ENCODE measurements at places on chromosomes 5 and 9.

DNA sequence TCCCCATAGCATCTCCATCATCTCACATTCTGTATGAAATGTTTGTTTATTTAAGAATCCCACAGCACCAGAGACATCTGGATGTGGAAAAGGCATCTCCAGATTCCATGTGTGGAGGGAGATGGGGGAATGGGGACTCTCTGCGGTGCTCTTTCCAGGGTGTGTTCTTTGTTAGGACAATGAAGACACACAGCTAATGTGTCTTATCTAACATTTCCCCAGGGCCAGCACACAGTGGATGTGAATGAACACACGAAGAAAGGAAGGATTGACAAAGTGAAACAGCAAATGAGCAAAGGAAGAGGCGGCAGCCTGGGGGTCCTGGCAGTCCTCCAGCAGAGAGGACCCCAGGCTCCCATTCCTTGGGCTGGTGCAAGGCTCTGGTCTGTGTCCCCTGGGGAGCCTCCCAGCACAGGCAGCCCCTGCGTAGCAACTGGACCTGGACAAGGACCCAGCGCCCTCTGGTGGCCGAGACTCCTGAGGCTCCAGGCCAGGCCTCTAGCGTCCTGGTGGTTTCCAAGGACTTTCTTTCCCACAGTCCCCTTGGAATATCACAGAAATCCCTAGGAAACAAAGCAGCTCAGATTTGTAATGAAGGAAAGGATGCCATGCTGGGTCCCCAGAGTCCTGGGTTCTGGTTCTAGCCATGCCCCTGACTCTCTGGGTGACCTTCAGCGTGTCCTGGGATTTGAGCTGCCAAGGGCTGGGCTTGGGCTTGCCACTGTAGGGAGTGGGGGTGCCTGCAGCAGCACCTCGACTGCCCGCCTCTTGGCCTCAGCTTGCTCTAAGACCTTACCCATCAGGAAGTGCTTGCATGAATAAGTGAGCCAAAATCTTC lies 3.5 kb upstream of the PDLIM7 start:
- DNase-seq = peak; percentile 96

- DNase-seq = no peak
Observed at GRCh38 chr5:75433814-75434506, 77.5 kb downstream of the CERT1 start.

DNA sequence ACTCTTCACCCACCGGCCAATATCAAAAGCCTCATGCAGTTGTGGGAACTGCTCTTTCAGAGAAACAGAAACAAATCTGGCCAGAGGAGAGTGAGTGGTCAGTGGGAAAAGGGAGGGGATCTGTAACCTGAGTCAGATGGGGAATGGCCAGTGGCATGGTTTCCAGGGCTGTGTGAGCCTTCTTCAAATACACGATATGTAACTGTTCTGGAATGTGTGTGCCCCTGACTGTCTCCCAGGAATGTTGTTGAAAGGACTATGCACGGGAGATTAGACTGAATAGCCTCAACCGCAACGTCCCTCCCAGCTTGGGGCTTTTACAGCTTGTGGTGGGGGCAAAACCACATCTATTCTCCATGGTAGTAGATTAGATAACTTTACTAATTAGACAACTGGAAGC lies 60.8 kb downstream of the SH3TC2 start:
- peak; percentile 69 for DNase-seq

- DNase-seq = no peak
Observed at GRCh38 chr5:149283626-149284480, 12.2 kb downstream of the AFAP1L1 start.

DNA sequence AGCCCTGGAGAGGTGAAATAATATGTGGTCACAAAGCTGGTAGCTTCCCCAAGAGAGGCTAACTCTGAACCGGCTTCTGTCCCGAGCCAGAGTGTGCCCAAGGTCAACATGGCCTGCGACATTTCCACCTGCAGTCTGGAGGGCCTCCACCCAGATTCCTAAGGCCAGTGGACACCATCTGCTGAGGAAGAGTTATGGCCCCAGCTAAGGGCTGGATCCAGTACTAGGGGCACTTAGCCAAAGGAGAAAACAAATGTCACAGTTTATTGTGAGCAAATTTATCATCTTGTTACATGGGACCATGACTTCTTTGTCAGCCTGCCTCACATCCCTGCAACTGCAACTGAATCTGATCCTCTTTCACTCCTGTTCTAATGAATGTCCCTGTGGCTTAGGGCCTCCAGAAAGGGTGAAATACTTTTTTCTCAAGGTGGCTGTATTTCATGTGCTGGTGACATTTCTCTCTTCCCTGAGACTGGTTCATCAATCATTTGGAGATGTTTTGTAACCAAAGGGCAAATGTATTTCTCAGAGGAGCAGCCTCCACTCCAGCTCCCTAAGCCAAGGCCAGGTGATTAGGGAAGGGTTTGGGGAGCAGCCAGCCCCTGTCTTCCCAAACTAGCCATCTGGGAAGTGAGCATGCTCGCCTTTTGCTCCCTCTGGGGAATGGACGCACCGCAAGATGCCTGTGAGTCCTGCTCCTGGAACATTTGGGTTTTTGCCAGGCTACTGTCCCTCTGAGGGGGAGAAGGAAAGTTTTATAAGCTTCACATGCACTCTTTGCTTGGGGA lies 148.3 kb downstream of the CMYA5 start:
- DNase-seq = no peak

- DNase-seq = no peak
Observed at GRCh38 chr5:86118542-86118941, 499.2 kb upstream of the COX7C start.

DNA sequence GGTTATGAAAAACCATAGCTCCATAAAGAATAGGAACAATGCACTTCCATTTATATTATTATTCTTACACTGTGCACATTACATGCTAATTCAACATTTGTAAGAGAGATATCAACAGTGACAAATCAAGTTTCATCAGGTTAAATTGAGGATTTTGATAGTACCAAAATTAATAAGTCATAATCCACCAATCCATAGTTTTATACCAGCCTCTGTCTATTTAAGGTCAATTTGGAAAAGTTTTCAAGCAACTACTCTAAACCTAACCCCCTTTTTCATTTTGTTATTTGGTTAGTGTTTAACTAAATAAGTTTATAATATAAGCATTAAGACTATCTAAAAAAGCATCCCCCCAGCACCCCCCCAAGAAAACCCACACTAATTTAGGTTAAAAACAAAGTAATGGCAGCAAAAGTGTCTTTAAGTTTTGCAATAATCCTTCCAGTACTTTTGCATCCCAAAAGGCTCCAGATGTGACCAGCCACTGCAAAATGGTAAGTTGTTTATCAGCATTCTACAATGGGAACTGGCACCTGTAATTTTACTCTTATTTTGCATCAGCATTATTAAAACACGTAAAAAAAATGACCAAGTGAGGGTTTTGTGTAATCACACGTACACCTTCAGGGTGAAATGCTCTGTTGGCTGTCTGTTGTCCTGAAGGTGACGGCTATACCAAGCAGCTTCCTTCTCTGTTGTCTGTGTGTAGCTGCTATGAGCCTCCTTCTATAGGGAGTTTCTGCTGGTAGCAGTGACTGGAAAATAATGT lies 36.8 kb upstream of the SSBP2 start:
- peak; percentile 97 for DNase-seq

GRCh38 chr5:79093762-79094161 lies 17.8 kb upstream of the BHMT start:
- DNase-seq = peak; percentile 63

GRCh38 chr9:32376285-32376684 lies 8.2 kb upstream of the ACO1 start:
- no peak for DNase-seq

DNA sequence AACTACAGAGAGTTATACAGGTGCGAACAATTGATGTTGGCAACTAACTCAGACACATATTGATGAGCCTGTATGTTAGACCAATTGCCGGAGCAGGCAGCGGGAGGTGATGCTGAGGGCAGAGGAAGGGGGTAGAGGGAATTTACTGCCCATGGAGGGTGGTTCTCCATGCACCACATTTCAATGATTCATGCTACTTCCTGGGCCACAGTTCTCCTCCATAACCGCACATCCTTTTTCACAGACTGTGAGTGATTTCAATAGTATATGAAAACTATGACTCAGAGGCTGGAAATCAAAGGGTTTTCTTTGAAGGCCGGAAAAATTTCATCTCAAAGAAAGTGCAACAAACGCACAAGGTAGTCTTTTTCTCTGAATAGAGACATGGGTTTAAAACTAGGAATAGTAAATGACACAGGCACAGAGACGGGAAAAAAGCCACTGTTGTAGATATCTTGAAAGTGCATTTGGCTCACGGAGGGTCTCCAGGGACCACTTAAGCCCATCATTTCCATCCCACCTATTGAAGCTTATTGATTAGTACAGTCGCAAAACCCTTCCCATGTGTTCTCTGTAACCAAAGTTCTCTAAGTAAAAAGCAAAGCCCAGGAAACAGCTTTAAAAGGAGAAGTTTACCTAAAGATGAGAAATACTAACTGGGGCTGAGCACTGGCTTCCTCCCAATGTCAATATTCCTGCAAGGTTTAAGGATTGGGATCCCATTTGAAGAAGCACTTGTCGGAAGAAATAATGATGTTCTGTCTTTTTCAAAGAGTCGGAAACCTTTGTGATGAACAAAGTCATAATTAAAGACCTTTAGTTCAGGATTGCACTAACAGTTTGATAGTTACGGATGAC lies 28.0 kb upstream of the ADAM19 start:
- peak; percentile 74 for DNase-seq

DNA sequence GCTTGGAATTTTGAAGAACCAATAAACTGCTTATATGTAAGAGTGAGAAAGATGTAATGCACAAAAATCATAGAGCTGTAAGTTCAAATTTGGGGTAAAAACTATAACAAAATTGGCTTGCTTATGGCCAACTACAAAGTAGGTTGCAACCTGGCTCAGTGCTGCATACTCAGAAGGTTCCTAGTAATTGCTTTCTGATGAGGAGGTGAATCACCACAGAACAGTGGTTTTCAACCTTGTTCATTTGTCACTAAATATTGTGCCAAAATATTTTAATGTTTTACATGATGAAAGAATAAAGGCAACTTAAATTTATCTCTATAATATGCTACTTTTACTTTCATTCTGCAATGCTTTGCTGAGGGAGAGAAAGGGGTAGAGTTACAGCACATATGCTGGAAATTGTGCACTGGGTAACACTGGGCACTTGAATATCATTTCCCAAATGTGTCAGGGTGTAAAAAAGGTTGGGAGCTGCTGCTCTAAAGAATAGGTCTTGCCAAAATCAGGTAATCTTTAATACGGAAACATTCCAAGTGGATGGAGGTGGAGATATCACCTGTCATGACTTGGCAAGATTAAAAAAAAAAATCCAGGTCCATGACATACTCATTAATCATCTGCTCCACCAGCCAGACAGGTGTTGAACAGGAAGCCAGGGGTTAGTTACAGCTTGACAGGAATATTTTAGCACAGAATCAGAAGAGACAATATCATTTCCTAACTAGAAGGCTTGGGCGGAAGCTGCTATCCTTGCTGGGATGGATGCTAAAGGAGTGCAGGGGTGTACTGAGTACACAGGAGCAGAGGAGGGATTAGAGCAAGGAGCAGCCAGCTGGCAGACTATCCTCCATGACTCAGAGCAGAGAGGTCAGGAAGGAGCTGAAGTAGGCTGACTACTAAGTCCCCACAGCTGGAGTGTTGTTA lies 34.6 kb upstream of the CCL21 start:
- no peak for DNase-seq

DNA sequence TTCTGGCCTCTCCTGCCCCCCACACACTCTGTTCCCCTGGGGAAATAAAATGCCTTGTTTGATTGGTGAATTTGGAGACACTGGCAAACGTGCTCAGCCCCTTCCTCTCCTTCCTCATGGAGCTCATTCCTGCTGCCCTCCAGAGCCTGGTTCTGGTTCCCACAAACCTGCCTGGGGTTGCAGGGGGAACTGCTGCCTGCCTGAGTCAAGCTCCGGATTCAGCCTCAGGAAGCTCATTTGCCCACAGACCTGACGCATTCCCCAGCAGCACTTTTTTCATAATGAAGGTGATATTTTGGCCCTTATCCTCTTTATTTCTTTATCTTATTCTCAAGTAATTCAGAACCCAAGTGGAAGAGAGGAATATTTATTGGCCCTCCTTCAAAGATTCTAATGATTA lies 140.5 kb downstream of the TTLL11 start:
- no peak for DNase-seq

DNA sequence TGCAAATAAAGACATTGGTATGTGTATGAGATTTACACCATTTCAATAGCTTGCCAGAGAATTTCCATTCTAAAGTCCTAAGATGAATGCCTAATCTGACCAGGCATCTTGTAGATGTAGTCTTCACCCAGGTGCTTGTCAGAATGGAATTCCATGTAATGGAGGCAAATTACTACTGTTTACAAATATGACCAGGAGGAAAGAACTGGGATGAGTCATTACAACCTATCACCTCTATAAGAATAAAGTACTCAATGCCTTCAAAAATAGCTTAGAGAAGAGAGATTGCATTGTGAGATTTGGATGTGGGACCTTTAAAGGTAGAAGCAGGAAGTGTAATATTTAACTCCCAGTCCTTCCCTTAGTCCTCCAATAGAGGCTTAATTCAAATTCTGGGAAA lies 507.0 kb upstream of the PTGER4 start:
- DNase-seq = no peak

DNA sequence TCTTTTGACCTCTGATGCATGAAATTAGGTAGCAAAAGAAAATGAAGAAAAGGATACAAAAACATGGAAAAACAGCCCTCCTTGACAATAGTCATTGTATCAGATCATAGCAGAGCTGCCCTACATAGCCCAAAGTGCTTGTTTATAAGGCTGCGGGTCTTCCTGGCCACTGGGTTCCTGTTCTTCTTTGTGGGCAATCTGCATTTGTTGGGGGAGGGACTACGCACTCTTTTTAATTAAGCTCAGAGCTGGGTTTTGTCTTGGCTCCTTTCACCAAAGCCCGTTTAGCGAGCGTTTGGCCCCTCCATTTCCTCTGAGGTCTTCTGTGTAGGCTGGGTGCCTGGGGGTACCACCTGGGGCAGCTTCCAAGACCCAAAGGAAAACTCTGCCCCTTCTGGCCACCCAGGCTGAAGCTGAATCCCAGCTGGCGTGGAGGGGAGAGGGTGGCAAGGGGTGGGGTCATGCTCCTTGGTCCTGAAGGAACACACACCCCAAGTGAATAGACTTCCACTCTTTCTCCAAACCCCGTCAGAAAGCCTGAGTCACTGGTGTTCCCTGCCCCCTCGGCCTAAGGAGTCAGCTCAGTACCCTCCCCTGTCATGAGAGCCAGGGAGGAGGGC lies 6.5 kb upstream of the PAX5 start:
- DNase-seq = no peak

DNA sequence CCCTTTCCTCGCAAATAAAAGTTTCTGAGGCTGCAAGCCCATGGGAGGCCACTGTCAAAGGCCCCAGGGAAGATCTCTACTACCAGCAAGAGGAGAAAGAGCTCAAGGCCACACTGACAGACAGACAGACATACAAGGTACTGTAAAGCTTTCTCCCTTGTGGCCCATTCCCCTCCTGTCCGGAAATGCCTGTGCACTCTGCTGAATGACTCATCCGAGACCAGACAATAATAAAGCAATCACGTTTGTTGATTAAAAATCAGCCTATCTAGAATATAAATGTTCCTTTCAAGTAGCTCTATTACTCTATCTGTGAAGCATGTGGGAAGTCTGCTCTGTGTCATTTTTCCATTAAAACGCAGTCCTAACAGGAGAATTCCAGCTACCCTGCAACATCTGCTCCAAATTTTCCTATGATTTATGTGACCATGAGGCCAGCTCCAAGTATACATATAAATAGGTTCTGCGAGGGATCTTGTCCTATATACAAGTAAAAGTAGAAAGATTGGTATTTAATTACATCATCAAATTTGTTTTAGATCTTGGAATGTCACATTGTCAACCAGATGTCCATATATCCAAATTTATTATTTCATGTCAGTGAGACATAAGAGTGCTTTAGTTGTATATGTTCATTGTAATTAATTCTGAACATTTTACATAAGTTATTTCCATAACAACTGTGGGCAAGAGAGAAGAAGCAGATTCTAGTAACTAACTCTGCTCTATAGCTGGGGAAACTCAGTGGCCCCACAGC lies 34.7 kb upstream of the TGFBI start:
- DNase-seq = peak; percentile 67
